Large intestine (tissue), 12 donors: ENCODE measurements at places on chromosomes 7 and 10.
A peak's percentile ranks its signal among the peaks of the same experiment; 100 is the strongest.

DNA sequence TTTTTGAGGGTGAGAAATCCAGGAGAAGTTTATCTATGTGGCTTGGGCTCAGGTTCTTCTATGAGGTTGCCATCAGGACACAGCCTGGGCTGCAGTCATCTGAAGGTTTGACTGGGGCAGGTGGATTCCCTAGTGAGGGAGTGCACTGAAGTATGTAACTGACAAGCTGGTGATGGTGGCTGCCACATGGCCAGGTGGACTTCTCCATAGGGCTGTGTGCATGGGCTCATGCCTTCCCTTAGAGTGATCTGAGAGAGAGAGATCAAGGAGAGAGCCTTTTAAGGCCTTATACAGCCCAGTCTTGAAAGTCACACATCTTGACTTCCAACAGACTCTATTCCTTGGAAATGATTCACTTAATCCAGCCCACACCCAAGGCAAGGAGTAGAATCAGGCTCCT is 266.6 kb upstream of the PITRM1 start:
- no peaks in the 10 kb centered on the region for H3K36me3 ChIP-seq
- H3K27ac ChIP-seq = no peak overlapping the region
- no peaks in the 10 kb centered on the region for H3K27me3 ChIP-seq
- no peak overlapping the region for H3K4me3 ChIP-seq

GRCh38 chr7:1385809-1386622 is 73.3 kb downstream of the MICALL2 start:
- peaks cover 60% of the 10 kb centered on the region for H3K27me3 ChIP-seq
- no peaks in the 10 kb centered on the region for H3K4me1 ChIP-seq
- H3K4me3 ChIP-seq = no peak overlapping the region
- no peaks in the 10 kb centered on the region for H3K36me3 ChIP-seq
- no peak overlapping the region for H3K27ac ChIP-seq

DNA sequence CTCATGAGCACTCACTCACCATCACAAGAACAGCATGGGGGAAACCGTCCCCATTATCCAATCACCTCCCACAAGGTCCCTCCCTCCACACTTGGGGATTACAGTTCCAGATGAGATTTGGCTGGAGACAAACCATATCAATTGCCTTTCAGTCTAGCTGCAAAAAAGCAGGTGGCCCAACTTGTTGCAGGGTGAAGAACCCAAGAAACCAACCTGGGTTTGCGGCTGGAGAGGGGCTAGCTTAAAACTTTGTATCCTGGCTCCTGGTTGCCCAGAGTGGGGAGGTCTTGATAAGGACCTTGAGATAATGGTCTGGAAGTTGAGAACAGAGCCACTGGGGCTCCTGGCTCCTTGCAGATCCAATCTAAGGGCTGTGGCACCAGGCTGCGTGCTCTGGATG is 122.8 kb upstream of the PCBD1 start:
- no peak overlapping the region for H3K27ac ChIP-seq
- H3K4me3 ChIP-seq = no peak overlapping the region
- no peaks in the 10 kb centered on the region for H3K36me3 ChIP-seq

- H3K36me3 ChIP-seq = no peaks in the 10 kb centered on the region
- DNase-seq = no peak
- peaks cover 55% of the 10 kb centered on the region for H3K27me3 ChIP-seq
- H3K4me1 ChIP-seq = no peaks in the 10 kb centered on the region
- no peak overlapping the region for H3K4me3 ChIP-seq
These were observed 14.2 kb upstream of the EBF3 start for GRCh38 chr10:129978322-129978721.

DNA sequence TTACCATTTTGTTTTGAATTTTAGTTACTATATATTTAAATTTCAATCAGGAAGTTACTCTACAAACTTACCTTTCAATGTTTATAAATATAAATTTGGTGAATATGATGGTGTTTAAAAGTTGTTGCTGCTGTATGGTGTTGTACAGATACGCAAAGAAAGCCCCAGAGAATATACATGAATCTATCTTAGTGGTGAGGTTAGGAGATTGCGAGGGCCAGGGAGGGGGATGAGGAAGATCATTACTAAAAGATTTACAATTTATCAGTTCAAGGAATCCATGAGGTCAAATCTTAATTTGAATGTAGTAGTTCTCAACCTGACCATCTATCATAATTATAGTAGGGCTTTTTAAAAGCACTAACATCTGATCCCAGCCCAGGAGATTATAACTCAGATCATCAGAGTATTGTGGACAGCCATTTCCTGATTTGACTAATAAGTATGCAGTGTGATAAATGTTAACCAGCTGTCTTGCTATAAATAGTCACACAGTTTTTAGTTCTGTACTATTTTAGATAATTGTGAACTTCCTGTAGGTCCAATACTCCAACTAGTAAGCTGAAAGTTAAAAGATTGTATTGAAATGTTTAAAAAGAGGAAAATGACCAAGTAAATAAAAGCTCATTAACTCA is 23.6 kb downstream of the FAM3C start:
- DNase-seq = no peak
- H3K4me1 ChIP-seq = peaks cover 4% of the 10 kb centered on the region
- no peak overlapping the region for H3K27ac ChIP-seq
- peaks cover 43% of the 10 kb centered on the region for H3K36me3 ChIP-seq

DNA sequence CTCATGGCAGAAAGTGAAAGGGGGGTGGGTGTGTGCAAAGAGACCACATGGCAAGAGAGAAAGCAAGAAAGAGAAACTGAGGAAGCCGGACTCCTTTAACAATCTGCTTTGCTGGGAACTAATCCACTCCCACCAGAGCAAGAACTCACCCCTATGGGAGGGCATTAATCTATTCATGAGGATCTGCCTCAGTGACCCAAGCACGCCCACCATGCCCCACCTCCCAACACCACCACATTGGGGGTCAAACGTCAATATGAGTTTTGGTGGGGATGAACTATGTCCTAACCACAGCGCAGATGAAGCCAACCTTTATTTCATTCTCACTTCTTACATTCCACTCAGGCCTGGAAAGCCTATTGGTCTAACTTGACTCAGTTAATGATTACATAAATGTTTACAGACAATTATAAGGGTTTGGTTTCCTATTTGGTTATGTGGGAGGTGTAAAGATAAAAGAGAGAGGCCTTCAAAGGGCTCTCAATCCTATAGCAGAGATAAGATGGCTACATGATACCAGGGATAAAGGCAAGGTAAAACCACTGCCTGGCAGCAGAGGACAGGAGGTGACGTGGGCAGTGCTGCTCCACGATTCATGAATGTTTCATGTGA is 601.8 kb downstream of the PARD3 start:
- peaks cover 16% of the 10 kb centered on the region for H3K4me1 ChIP-seq
- no peak overlapping the region for H3K27ac ChIP-seq

DNA sequence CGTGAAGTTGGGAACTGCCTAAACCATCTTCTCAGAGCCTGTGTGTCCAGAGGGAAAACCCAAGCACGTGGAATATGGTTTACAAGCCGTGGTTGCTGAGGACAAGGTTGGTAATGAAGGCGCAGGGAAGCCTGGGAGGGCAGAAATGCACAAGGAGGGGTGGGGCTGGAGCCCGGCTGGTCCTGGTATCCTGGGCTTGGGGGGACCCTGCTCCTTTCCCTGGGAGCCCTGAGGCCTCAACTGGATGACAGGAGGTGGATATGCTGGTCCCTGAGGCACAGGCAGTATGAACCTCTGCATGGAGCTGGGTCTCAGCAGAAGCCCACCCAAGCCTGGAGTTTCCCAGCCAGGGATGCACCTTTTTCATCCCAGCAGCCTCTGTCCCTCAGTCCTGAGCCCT is 80.3 kb upstream of the RET start:
- H3K27me3 ChIP-seq = no peaks in the 10 kb centered on the region
- no peak overlapping the region for H3K4me3 ChIP-seq
- no peak for DNase-seq
- no peaks in the 10 kb centered on the region for H3K36me3 ChIP-seq
- no peaks in the 10 kb centered on the region for H3K4me1 ChIP-seq

GRCh38 chr7:1853431-1853985 is 183.4 kb downstream of the ELFN1 start:
- peaks cover 16% of the 10 kb centered on the region for H3K4me1 ChIP-seq
- peak; percentile 79 for DNase-seq
- peak overlapping the region; percentile 63 for H3K27ac ChIP-seq

DNA sequence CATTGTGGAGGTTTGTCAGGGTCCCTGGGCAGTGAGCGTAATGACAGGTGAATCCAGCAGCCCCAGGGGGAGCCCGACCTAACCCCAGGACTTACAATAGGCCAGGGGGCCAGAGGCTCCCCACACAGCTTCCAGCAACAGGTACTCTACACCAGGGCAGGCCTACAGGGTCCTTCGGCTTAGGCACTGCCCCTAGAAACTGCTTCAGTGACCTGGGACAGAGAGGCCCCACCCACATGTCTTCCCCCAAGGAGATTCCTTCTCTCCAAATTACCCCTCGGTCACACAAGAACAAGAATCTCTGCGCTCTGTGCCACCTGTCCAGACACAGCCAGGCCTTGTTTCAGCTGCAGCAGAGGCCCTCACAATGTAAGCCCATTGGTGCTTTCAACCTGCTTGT is 24.4 kb downstream of the SKIDA1 start:
- no peaks in the 10 kb centered on the region for H3K36me3 ChIP-seq
- H3K4me3 ChIP-seq = no peak overlapping the region
- H3K4me1 ChIP-seq = peaks cover 2% of the 10 kb centered on the region
- DNase-seq = no peak
- peaks cover 34% of the 10 kb centered on the region for H3K27me3 ChIP-seq

DNA sequence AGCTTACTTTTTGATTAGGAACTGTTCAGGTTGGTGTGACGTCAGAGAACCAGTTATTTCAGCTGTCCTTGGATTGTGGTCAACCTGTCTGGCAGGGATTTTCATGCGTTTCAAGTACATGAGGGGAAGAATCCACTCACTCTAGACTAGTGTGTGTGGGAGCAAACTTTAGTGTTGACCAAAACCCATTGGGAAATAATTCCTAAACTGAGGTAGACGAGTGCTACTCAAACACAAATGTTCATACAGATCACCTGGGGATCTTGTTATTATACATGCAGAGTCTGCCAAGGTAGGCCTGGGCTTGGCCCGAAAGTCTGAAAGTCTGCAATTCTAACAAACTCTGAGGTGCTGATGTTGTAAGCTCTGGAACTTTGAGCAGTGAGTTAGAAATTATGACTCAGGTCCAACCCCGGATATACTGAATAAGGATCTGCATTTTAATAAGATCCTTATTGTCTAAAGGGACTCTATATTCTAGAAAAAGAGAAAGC is 111.1 kb upstream of the CREB5 start:
- no peaks in the 10 kb centered on the region for H3K27me3 ChIP-seq
- no peaks in the 10 kb centered on the region for H3K4me1 ChIP-seq
- H3K27ac ChIP-seq = peak overlapping the region; percentile 45
- DNase-seq = peak; percentile 34
- no peak overlapping the region for H3K4me3 ChIP-seq
- H3K36me3 ChIP-seq = no peaks in the 10 kb centered on the region

GRCh38 chr10:58704226-58704625 is 191.6 kb downstream of the BICC1 start:
- DNase-seq = no peak
- H3K4me1 ChIP-seq = no peaks in the 10 kb centered on the region
- H3K27ac ChIP-seq = no peak overlapping the region
- no peak overlapping the region for H3K4me3 ChIP-seq
- H3K27me3 ChIP-seq = no peaks in the 10 kb centered on the region
- H3K36me3 ChIP-seq = no peaks in the 10 kb centered on the region

- no peaks in the 10 kb centered on the region for H3K4me1 ChIP-seq
- no peaks in the 10 kb centered on the region for H3K27me3 ChIP-seq
- H3K36me3 ChIP-seq = no peaks in the 10 kb centered on the region
- DNase-seq = peak; percentile 30
- H3K4me3 ChIP-seq = no peak overlapping the region
- no peak overlapping the region for H3K27ac ChIP-seq
These were observed 223.7 kb downstream of the LHFPL3 start for GRCh38 chr7:104552102-104552501.

DNA sequence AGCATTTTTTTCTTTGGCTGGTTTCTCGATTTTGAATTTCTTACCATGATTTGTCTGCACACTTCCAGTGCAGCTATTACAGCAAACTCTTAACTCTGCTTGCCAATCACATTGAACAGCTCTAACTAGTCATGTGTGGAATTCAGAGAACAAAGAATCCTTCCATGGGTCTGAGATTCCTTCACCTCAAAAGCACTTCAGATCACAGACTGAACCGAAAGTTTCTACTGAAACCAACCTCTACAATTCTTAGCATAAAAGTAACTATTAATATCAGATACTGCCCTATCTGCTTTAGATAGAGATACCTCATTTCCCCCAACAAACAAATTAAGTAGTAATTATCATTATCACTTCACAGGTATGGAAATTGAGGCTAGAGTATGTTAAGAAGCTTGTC is 56.5 kb upstream of the SP4 start:
- no peaks in the 10 kb centered on the region for H3K27me3 ChIP-seq
- no peak for DNase-seq
- no peak overlapping the region for H3K4me3 ChIP-seq
- no peaks in the 10 kb centered on the region for H3K36me3 ChIP-seq
- H3K27ac ChIP-seq = no peak overlapping the region

DNA sequence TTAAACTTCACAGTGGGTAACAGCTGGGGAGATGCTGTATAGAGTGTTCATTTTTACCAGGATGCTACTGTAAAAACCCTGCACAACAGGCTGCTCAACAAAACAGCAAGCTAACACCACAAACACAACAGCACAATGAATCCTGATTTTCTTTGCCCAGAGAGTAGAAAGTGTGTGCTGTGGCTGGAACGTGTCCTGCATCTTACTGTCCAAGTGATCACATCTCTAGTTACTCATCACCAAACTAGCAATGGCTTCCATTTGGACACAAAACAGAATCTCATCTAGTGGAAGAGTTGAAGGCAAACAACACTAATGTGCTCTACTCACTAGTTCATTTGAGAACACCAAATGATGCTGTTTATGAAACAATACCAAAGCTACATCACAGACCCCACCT is 121.2 kb downstream of the SLC25A13 start:
- H3K27me3 ChIP-seq = no peaks in the 10 kb centered on the region
- no peaks in the 10 kb centered on the region for H3K4me1 ChIP-seq
- H3K36me3 ChIP-seq = peaks cover 8% of the 10 kb centered on the region
- no peak overlapping the region for H3K27ac ChIP-seq

DNA sequence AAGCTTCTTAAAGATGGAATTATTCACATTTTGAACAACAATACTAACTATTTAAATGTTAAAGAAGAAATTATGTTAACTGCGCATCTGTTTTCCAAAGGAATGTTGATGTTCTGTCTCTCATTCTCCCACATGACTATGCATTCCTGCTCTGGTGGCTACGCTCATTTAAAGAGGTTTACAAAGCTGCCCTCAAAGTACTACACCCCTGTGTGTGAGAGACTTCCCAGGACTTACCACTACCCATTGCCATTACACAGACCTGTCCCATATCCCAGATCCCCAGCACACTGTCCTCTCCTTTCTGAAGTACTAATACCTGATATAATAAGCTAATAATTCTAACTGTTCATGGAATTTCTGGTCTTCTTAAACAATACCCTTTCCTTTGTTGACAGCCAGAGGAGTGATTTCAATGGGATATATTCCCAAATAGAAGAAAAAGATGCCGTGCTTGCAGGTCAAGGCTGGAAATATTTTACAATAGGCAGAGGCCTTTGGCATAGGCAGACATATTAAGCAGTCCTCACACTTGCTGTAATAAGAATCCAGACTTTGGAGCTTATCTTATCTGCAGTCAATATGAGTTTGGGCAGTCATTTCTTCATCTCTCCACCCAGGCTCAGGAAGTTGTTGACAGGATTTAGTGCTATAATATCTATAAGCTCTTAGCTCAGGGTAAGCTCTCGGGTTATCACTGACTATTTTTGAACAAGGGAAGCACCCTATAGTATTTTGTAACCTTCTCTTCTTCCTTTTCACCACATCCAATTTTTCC is 12.2 kb downstream of the LIPF start:
- no peak overlapping the region for H3K27ac ChIP-seq
- no peaks in the 10 kb centered on the region for H3K4me1 ChIP-seq
- H3K27me3 ChIP-seq = no peaks in the 10 kb centered on the region
- no peak overlapping the region for H3K4me3 ChIP-seq
- no peaks in the 10 kb centered on the region for H3K36me3 ChIP-seq
- DNase-seq = no peak
